ENCODE measurements at places on chromosomes 13 and 19.

- ATAC-seq = no peak
- H3K27ac ChIP-seq = peak overlapping the region; percentile 100
- no peaks in the 10 kb centered on the region for H3K27me3 ChIP-seq
- peaks cover 72% of the 10 kb centered on the region for H3K36me3 ChIP-seq
Measured at GRCh38 chr19:39413272-39413910, 922 bp downstream of the PLEKHG2 start.

DNA sequence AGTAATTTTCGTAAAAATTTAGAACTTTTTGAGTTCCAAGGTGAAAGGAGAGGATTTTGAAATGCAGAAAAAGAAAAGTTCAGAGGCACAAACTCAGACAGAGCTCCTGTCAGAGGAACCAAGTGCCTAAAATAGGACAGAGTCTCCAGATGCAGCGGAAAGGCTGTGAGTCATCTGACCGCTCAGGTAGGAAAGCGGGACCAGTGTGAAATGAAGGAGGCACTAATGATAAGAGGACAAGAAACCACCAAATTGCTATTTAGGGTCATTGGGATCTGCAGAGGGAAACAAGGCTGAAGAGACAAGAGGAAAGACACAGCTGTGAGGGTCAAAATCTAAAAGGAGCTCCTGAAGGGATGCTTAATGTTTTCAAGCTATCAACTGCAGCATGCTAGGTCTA is 34.9 kb downstream of the IRS2 start:
- no peaks in the 10 kb centered on the region for H3K4me1 ChIP-seq
- H3K36me3 ChIP-seq = peaks cover 38% of the 10 kb centered on the region
- no peak overlapping the region for H3K4me3 ChIP-seq
- no peak overlapping the region for H3K27ac ChIP-seq
- no peak for ATAC-seq

DNA sequence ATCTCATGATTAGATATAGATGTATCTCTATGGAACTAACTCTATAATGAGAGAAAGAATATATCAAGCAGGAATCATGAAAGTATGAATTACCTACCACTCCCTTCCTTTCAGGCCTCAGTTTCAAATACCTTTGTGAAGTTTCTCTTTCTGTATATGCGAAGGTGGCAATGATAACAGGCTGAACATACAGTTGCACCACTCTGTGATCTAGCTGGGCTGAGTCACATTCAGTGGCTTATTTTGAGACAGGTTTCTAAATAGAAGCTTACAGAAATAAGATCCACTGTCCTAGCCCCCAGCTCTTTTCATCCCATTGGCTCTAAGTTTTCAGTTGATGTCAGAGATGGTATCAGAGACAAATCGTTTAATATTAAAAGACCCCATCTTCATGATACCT is 662.0 kb downstream of the SLITRK1 start:
- no peak overlapping the region for H3K27ac ChIP-seq
- no peaks in the 10 kb centered on the region for H3K4me1 ChIP-seq
- H3K4me3 ChIP-seq = no peak overlapping the region
- ATAC-seq = no peak

DNA sequence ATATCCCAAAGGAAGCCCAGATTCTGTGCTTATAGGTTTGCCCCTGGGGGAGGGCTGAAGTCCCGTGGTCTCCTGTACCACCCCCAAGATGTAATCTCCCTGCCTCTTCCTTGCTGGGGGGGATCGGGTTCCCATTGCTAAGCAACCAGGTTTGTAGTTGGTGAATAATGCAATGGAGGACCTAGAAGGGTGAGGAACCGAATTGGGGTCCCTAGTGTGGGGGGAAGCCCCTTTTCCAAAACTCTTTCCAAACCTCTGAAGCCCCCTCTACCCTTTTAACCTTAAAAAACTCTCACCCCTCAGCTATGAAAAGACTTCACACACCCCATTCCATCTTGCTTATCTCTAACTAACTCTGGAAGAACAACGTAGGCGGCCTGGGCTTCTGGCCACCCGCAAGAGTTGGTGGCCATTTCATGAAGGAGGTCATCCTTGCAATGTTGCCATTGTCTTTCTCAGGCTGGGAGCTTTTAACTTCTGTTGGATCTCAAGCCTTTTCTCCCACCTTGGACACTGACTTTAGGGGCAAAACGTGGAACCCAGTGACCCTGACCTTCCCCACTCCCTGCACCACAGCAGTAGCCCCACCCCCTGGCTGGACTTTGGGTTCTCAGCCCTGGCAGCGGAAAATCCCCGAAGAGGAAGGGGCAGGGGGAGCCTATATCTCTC is 661 bp downstream of the PALM3 start:
- H3K4me3 ChIP-seq = no peak overlapping the region
- no peak overlapping the region for H3K27ac ChIP-seq
- H3K36me3 ChIP-seq = no peaks in the 10 kb centered on the region
- H3K27me3 ChIP-seq = peaks cover 11% of the 10 kb centered on the region
- ATAC-seq = no peak

DNA sequence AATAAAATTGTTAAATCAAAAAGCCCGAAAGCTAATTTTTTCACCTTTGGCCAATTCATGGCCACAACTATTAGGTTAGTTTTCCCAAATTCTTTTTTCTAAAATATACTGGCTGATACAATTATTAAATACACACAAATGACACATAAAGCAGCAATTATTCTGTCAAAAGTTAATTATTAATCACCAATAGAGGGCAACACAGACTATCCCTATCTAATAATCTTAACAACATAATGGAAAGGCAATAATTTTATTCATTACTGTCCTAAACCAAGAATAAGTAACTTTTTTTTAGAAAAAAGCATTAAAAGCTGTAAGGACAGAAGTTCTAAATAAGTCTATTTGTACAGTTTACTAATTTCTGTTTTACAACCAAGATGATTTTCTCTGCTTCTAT is 51.7 kb downstream of the KATNAL1 start:
- peaks cover 5% of the 10 kb centered on the region for H3K36me3 ChIP-seq
- no peak overlapping the region for H3K27ac ChIP-seq
- H3K4me1 ChIP-seq = peaks cover 10% of the 10 kb centered on the region
- H3K4me3 ChIP-seq = no peak overlapping the region

GRCh38 chr13:99540530-99540929 is 39.3 kb downstream of the TM9SF2 start:
- H3K4me1 ChIP-seq = peaks cover 26% of the 10 kb centered on the region
- peak overlapping the region; percentile 7 for H3K4me3 ChIP-seq
- peak overlapping the region; percentile 51 for H3K27ac ChIP-seq
- no peaks in the 10 kb centered on the region for H3K27me3 ChIP-seq
- H3K36me3 ChIP-seq = peaks cover 98% of the 10 kb centered on the region

DNA sequence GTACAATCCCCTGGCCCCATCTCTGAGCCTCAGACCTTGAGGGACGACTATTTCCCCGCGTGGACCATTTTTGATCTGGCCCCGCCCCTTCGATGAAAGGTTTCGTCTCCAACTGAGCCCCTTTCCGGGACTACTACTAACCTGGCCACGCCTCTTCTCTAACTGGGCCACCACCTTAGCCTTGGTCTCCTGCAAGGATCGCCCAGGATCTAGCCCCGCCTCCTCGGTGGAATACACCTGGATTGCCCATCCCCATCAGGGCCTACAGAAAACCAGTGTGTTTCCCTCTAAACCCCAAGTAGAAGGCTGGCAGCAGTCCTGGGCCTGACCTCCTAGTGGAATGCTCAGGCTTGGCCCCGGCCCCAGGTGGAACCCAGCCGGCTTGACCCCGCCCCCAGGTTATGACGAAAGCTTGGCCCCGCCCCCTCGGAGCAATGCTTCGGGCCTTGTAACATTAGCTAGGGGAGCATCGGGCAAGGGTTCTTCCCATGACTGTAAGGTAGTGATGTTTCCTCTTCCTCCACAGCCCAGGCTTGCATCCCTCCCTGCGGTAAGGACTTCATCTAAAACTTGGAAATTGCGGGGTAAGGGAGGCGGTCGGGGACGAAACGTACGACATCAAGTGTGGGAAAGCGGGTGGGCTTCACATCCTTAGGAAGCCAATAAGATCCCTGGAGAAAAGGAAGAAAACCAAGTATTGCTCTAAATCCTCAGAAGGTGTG is 9.1 kb downstream of the SPACA6 start:
- peak overlapping the region; percentile 96 for H3K27ac ChIP-seq
- peaks cover 27% of the 10 kb centered on the region for H3K4me1 ChIP-seq
- H3K4me3 ChIP-seq = peak overlapping the region; percentile 88
- ATAC-seq = peak; percentile 16
- no peaks in the 10 kb centered on the region for H3K27me3 ChIP-seq
- H3K36me3 ChIP-seq = peaks cover 36% of the 10 kb centered on the region

GRCh38 chr13:100235311-100235901 is 146.5 kb downstream of the PCCA start:
- no peak overlapping the region for H3K27ac ChIP-seq
- H3K27me3 ChIP-seq = no peaks in the 10 kb centered on the region
- ATAC-seq = no peak
- H3K4me1 ChIP-seq = no peaks in the 10 kb centered on the region

DNA sequence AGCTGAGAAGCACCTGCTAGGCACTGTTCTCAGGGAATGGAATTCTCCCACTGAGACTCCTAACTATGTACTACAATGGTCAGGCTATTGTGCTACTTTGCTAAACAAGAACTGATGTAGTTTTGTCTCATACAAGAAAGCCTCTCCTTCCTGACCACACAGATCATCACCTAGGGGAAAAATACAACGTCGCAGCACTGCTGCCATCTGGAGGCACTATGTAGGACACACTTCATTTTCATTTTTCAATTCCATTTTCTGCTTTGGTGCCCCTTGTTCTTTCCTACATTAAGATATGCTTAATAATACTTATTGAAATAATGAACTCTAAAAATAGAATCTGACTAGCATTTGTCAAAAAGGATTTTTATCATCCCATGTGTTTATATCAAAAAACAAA is 21.1 kb downstream of the PROSER1 start:
- H3K36me3 ChIP-seq = peaks cover 96% of the 10 kb centered on the region
- H3K4me3 ChIP-seq = no peak overlapping the region
- H3K27me3 ChIP-seq = no peaks in the 10 kb centered on the region
- peaks cover 9% of the 10 kb centered on the region for H3K4me1 ChIP-seq

GRCh38 chr13:59750860-59751259 is 412.9 kb downstream of the DIAPH3 start:
- no peaks in the 10 kb centered on the region for H3K36me3 ChIP-seq
- H3K27ac ChIP-seq = no peak overlapping the region
- H3K27me3 ChIP-seq = no peaks in the 10 kb centered on the region
- no peaks in the 10 kb centered on the region for H3K4me1 ChIP-seq

Measured in activated T-helper 17 cell treated with anti-CD3 and anti-CD28 coated beads, Interleukin-2, amount 50 U/mL, for 72 hours (primary cell).